ENCODE measurements at places on chromosomes 16 and 17.
A peak's percentile ranks its signal among the peaks of the same experiment; 100 is the strongest.

DNA sequence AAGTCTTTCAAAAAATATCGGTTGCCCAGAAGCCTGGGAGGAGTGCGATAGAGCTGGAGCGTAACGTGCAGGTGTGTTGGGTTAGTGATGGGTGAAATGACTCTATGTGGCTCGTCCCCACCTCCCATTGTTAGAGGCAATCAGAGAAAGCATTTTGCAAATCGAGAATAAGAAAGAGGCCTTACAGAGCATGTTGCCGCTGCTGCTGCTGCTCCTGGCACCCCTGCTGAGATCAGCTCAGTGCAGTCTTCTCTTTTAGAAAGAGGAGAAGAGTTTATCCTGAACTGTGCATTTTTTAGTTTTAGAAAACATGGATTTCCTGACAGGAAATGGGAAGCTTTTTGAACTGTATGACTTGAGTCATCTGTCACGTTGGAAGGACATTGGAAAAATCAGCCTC lies 774.5 kb upstream of the RBFOX1 start:
- no peak for DNase-seq

DNA sequence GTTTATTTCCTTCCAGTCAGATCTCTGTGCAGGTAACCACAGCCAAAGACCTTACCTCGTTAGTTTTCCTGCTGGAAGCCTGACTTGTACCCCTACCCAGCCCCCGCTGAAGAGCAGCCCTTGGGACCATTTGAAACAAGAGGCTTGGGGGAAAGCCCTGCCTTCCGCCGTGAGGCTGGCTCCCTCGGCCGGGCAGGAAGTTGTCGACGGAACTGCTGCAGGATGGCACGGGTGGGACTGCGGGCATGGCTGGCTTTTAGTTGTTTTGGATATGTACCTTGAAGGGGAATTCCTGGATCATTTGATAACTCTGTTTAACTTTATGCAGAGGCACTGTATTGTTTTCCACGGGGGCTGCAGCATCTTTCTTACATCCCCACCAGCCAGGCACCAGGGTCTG lies 49.0 kb upstream of the ENDOV start:
- DNase-seq: no peak

DNA sequence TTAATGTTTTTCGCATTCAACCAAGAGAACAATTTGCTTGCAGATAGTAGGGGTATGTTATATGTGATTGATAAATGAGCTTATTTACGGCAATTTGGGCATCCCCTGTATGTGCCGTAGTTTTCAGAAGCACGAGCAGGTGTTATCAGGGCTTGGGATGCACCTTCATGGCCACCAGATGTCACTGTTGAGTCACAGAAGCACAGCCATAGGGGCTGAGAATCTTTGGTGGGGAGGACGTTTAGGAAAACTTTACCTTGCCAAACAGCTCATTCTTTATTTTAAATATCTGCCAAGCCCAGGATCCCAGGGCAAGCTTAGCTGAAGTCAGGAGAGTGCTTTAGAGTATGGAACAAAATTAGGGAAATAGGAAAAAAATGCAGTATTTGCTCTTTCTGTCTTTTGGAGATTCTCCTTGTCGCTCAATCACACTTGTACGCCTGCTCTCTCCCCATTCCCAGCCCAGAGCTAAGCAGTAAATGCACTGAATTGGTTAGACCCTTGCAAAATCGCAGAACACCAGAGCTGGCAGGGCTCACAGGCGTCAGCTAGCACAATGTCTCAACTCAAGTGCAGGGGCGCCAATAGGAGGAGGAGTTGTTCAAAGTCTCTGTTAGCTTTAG lies 93.6 kb upstream of the MPHOSPH6 start:
- DNase-seq: peak; percentile 64

GRCh38 chr17:36550491-36551417 lies 6.0 kb downstream of the GGNBP2 start:
- DNase-seq: no peak

DNA sequence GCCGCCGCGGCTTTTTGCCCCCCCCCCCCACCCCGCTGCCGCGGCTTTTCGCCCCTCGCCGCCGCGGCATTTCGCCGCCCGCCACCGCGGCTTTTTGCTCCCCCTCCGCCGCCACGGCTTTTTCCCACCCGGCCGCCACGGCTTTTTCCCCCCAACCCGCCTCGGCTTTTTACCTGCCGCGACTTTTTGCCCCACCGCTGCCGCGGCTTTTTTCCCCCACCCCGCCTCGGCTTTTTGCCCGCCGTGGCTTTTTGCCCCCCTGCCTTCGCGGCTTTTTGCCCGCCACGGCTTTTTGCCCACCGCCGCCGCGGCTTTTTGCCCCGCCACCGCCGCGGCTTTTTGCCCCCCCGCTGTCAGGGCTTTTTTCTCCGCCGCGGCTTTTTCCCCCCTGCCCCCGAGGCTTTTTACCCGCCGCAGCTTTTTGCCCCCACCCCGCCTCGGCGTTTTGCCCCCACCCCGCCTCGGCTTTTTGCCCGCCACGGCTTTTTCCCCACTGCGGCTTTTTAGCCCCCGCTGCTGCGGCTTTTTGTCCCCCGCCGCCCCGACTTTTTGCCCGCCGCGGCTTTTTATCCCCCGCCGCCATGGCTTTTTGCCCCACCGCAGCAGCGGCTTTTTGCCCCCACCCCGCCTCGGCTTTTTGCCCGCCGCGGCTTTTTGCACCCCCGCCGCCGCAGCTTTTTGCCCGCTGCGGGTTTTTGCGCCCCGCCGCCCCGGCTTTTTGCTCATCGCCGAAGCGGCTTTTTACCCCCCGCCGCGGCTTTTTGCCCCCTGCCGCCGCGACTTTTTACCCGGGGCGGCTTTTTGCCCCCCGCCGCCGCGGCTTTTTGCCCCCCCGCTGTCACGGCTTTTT lies 527.8 kb upstream of the WSB1 start:
- DNase-seq: no peak

DNA sequence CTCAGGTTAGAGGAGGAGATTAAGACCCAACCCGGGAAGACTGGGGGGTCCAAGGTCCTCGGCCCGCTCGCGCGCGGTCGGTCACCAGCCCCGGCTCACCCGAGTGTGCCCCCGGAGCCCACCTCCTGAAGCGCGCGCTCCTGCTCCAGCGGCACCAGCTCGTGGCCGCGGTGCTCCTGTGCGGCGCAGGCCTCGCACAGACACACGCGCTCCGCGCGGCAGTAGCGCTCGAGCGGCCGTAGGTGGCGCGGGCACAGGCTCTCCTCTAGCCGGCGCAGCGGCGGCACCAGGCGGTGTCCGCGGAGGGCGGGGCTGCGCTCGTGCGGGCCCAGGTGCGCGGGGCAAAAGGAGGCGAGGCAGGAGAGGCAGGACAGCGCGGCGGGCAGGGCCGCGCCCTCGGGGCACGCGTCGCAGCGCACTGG lies 618 bp downstream of the TRIM47 start:
- peak; percentile 66 for DNase-seq

GRCh38 chr17:6996256-6997011 lies 585 bp downstream of the ALOX12 start:
- no peak for DNase-seq

GRCh38 chr16:11242658-11243057 lies 13.3 kb downstream of the SOCS1 start:
- DNase-seq: no peak

DNA sequence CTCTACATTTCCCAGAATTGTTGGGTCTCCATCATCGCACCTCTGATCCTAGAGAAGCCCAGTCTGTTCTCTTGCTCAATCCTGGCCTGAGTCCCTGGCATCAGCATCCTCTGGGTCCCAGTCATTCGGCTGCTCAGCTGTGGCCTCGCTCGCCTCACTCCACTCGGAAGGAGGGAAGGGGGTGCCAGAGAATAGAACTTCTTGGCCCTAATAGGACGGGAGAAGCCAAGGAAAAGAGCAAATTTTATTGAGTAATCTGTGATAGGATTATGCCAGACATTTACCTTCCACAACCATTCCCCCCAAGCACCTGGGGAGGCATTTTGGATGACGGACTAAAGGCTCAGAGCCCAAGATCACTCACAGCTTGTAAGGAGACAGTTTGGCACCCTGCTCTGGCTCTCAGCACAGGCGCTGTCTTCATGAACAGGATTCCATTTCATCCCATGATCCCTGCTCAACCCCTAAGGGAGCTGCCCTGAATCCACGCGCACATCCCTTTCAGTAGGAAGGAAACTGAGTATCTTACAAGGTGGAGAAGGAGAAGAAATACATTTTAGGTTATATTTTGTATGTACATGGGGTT lies 498 bp upstream of the CLEC10A start:
- DNase-seq: no peak

- DNase-seq: peak; percentile 93
Measured at GRCh38 chr17:81489012-81489997, 23.3 kb downstream of the ACTG1 start.

- DNase-seq: no peak
Measured at GRCh38 chr17:55487695-55488432, 23.4 kb downstream of the SMIM36 start.

DNA sequence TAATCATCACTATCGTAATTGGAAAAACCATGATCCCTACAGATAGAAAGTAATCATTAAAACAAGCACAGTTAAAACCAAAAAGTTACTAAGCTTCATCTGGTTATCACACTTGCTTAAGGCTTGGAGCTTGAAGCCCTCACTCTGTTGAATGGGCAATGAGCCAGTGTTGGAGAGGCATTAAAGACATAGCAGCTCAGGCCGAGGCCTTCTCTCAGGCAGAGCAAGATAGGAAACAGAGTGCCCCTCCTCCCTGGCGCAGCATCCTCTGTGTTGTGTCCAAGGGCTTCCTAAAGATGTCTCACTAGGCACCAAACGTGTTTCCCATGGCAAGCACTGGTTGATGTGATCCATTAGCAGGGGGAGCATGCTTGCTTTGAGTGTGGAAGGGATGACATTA lies 34.9 kb upstream of the LGALS9 start:
- DNase-seq: no peak

DNA sequence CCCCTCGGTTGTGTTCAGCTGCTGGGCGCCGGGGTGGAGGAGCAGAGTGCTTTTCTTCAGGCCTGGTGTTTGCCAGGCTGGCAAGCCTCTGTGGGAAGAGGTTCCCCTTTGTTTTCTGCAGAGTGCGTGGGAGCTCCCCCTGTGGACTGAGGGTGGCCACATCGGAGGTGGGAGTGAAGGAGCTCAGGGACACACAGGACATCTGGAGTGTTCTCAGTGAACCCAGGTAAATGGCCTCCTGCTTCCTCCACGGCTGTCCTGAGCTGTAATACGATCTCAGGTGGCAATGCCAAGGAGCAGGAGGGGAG lies 39.2 kb upstream of the IRF8 start:
- DNase-seq: no peak

- no peak for DNase-seq
Measured at GRCh38 chr17:73698966-73699365, 54.7 kb upstream of the SDK2 start.

- no peak for DNase-seq
Measured at GRCh38 chr16:87352818-87353217, 30.8 kb downstream of the FBXO31 start.

DNA sequence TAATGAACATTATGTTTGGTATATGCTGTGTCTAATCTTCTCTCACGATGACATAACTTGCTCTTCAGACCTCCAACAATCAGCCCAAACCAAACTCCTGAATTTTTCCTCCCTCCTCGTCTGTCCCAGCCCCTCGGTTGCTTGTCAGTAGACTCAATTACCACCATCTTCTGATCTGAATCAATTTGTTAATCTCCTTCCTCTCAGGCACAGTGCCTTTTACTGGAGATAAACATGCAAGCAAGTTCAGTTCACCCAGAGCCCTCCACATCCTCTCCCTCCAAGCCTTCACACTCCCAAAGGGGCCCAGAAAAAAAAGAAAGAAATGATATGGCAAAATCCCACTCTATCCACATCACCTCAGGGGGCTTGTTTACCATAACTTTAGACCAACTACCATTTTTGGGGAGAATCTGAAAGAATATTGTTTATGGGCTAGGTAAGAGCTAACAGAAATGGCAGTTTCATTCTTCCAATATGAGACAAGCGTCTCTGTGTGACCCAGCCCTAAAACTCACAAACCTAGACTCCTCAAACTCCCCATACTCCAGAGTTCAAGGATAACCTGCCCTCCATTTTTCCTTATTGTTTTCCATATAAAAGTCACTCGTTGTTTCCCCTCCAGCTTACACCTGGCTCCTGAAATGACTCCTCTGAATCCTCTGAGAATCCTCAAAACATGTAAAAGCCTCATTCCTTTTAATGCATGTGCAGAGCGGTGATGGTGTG lies 1.5 kb downstream of the TEX2 start:
- no peak for DNase-seq

- peak; percentile 90 for DNase-seq
Measured at GRCh38 chr17:19992803-19993713, 15.4 kb upstream of the AKAP10 start.

DNA sequence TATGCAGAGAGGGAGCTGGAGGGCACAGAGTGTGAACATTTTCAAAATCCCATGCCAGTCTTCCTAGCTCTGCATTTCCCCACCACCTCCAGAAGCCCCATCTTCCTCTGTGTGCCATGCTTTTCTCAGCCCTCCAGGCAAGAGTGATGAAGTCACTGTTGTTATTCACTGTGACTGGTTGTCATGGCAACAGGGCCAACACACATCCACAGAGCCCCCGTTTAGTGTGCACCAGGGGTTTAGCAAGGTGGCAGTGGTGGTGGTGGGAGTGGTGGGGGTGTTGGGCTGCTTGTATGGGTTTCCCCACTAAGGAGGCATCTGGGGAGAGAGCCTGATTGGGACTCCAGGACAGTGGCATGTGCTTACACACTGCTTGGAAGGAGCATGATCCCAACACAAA lies 309.9 kb upstream of the ASIC2 start:
- no peak for DNase-seq

DNA sequence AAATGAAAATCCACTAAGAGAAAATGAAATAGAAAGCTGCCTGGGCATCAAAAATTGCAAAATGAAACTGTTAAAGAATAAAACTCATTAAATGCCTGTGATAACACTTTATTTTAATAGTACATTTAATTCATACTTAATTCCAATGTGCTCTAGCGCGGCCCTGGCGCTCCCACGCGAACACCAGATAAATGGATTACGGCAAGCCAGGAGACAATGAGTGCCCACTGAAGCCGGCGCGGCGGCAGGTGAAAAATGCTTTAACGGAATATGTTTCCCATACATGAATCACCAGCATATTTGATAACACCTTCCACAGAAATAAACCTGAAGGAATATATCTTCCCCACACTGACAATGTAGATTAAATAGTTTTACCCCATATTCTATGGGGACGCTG lies 245.5 kb downstream of the RBFOX3 start:
- no peak for DNase-seq

- DNase-seq: no peak
Measured at GRCh38 chr17:27449541-27449940, 6.7 kb upstream of the KSR1 start.

DNA sequence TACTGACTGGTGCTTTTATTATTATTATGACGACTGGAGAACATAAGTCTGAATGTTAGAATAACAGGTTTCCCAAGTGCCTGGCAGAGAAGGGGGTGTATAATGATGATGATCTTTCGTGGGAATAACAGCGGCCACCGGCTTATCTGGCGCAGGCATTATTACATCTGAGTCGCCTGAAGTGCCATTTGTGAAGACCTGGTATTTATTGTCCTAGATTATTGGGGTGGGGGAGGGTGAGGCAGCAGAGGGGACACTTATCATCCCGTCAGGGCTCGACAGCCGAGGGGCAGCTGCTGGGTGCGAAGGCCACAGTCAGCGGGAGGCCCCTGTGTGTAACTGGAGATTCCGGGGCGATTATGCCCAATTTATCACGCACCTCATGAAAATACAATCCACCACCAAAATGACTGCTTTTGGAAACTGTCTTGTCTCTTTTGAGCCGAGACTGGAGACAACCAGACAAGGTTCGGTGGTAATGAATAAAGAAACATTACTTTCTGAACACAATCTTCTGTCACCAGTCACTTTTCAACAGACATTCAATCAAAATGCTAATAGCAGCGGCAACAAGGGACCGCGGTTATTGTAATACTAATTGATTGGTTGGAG lies 199.3 kb downstream of the CCDC182 start:
- no peak for DNase-seq

- DNase-seq: no peak
Measured at GRCh38 chr17:2395258-2396181, 5.3 kb downstream of the MNT start.
